Fibroblast of lung (primary cell): ENCODE measurements at places on chromosomes 7 and 10. TPM values are rescaled to one million over a fixed set of nuclear protein-coding genes. Genes with fewer than 3 reads are reported as not detected.

The XPNPEP1 gene
- 86.5 and 93.5 TPM in 2 replicates for total RNA-seq

The SERPINE1 gene
- 41.3 and 167 TPM in 2 replicates for total RNA-seq

The SLC18A3 gene
- total RNA-seq, result not detected in 2 replicates

The AGAP3 gene
- 34.2 and 44.9 TPM in 2 replicates for total RNA-seq

The TRIM73 gene
- 0.51 and 1.3 TPM in 2 replicates for total RNA-seq

The NXPH1 gene
- not detected in 2 replicates for total RNA-seq

The ATRNL1 gene
- total RNA-seq, result 0.33 and 1.0 TPM in 2 replicates

The WNT2 gene
- 1.7 and 3.9 TPM in 2 replicates for total RNA-seq

The ITPRID1 gene
- total RNA-seq, result not detected in 2 replicates
